ENCODE measurements at places on chromosomes 3 and 15.

DNA sequence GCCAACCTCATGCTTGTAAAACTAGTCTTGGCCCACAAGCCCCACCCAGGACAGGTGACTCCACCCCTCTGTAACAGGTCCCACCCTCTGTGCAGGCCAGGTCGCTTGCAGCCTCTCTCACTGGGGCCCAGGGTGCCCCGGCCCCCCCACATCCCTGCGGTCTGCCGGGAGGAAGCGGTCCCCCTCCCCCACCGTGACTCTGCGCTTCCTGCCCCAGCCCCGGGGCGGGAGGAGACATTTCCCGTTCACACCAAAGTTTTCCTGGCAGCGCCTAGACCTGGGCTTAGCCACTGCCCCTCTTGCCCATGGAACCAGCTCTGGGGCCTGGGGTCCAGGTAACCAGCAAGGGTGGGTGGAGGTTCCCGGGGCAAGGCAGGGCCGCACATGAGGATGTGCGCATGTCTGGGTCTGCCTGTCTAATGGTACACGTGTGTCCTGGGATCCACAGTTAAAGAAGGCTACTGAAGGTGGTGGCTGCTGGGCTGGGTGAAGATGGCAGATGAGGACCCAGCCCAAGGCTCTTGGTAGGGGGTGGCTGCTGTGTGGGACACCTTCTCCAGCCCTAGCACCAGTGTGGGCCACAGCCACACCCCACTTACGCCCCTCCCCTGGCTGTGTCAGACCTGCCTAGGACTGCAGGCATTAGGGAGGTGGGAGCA lies 8.4 kb downstream of the NBEAL2 start:
- DNase-seq = peak; percentile 92

- DNase-seq = no peak
Measured at GRCh38 chr3:193912621-193913178, 223.2 kb upstream of the HES1 start.

- DNase-seq = no peak
Measured at GRCh38 chr3:142566096-142566495, 12.4 kb downstream of the ATR start.

- no peak for DNase-seq
Measured at GRCh38 chr3:186496016-186496415, 48.2 kb downstream of the CRYGS start.

- no peak for DNase-seq
Measured at GRCh38 chr15:31271224-31271635, 55.4 kb upstream of the KLF13 start.

DNA sequence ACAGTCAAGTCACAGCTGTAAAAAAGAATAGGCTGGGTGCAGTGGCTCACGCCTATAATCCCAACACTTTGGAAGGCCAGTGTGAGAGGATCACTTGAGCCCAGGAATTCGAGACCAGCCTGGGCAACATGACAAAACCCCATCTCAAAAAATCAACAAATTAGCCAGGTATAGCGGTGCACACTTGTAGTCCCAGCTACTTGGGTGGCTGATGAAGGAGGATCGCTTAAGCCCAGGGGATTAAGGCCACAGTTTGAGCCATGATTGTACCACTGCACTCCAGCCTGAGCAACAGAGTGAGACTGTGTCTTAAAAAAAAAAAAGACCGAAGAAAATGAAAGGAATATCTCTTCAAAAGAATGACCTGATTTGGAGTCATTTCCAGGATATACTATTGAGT lies 6.6 kb downstream of the HERC1 start:
- DNase-seq = no peak

- no peak for DNase-seq
Measured at GRCh38 chr3:150184426-150185071, 213.9 kb upstream of the PFN2 start.

DNA sequence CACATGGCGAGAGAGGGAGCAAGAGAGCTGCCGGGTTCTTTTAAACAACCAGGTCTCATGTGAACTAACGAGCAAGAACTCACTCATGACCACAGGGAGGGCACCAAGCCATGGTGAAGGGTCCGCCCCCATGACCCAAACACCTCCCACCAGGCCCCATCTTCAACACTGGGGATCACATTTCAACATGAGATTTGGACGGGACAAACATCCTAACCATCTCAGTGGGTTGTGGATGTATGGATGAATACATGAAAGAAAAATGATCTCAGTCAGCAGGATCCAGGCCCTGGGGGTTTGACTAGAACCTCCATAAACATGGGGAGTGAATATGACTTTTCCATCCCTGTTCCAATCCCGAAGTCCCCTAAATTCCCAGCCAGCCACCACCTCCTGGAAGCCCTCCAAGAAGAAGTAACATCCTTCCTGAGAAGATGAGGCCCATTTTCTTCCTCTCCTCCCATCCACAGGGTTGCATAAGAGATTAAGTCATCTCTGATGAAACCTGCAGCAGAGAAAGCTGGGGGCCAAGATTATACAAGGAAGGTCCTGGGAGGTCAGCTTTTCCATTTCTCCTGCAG lies 9.5 kb downstream of the CAV3 start:
- no peak for DNase-seq

- no peak for DNase-seq
Measured at GRCh38 chr15:98433346-98433745, 215.0 kb upstream of the IGF1R start.

- DNase-seq = no peak
Measured at GRCh38 chr15:99554880-99555488, 10.8 kb upstream of the MEF2A start.

DNA sequence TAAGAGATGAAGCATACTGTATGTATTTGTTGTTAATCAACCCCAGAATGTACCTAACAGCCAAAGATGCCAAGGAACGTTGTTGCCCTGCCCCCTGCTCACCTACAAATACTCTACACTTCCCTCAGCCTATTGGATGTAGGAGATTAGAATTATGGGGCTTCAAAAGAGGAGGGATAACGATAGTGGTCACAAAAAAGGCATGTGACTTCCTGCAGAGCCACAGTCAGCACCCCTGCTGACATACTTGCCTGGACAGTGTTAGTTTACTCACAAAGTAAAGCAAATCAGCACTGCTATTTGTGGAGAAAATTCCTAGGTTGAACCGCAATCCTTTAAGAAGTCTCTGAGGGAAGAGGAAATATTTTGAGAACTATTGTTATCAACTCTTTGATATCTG lies 37.9 kb downstream of the PARP15 start:
- DNase-seq = no peak

DNA sequence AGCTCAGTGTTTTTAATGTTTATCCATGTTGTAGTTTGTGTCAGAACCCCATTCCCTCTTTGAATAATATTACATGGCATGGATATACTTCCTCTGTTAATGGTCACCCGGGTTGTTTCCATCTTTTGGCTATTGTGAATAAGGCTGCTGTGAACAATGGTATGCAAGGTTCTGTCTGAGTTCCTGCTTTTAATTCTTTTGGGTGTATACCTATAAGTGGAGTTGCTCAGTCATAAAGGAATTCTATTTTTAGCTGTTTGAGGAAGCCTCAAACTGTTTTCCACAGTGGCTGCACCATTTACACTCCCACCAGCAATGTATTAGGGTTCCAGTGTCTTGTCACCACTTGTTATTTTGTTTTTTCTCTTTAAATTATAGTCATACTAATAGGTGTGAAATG lies 99.6 kb downstream of the SLC25A26 start:
- no peak for DNase-seq

- DNase-seq = no peak
Measured at GRCh38 chr3:183008800-183009199, 28.5 kb upstream of the DCUN1D1 start.

GRCh38 chr15:82810061-82810889 lies 847 bp downstream of the WHAMM start:
- DNase-seq = peak; percentile 47

DNA sequence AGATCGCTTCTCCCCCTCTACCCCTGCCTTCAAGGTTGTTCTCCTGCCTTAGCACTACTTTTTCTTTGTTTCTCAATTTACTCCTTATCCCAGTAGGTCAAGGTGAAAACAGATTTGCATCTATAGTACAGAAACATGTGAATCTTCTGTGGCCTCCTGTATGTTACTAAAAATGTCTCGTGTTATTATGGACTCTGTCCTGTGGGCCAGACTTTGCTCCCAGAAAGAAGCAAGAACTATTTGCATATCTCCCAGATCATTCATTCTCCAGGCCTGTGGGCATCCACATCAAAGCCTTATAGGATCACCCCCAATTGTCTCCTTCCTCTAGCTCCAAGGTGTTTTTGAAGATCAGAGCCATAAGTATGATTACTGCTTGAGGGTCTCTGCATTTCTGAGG lies 169.5 kb upstream of the ROPN1 start:
- DNase-seq = no peak

Data from stimulated activated CD4-positive, alpha-beta T cell treated with anti-CD3 and anti-CD28 coated beads, Interleukin-15, amount 100 ng/mL, for 24 hours (primary cell).